WERI-Rb-1 (cell line): ENCODE measurements at places on chromosomes 1 and 21.

DNA sequence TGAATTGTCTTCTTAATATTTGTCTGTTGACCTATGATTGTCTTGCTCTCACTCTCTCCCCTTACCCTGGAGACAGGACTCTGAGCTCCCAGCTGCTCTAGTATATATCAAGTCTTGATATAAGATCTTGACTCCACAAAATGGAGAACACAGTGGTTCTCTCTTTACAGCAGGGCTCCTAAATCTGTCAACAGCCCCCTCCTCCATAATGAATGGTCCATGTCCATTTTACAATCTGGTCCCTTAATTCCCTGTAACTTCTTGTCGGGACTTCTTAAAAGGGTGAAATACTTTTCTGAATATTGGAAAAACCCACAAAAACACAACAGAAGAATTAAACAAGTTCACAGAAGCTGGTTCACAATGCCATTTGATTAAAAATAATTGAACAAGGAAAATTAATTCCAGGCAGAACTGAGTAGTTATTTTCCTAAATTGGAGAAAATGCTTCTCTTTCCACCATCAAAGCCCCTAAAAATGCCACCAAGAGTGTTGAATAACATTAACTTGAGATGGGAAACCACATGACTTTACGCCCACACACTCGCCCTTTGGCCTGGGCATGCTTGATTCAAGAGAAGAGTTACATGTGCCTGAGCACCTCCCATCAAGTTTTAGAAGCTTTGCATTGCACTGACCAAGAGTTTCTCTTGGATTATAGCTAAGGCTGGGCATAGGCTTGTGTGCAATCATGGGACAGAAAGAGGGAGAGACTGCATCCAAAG, 109.8 kb downstream of the TOMM20 start:
- peak; percentile 3 for DNase-seq

DNA sequence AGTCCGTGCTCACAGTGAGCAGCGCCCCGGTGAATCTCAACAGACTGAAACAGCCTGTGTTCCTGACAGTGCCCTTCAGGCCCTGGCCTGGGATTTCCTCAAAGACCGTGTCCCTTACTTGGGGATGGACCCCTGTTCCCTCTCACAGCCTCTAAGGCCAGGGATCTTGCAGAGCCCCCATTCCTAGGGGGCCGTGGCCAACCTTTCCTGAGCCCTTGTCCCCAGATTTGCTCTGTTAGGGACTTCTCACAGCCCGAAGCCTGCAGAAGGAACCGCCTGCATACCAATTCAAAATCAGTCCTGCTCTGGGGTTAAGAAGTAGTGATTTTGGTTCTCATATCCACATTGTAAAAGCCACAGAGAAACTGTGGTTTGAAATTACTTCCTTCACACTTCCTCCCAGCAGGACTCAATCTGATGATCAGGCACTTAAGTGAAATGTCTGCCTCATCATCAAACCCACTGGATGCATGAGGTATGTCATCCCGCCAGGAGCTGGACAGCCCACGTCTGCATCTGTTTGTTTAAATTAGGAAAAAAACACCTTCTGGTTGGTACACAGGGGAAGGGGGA, 14.9 kb downstream of the ABCA4 start:
- DNase-seq = no peak

GRCh38 chr1:42164551-42165420, at the start of gene GUCA2A:
Gene GUCA2A, minus strand, starts transcription at chr1:42164745. Its CDS starts 33 bp downstream, at chr1:42164712.
- no peak for DNase-seq

DNA sequence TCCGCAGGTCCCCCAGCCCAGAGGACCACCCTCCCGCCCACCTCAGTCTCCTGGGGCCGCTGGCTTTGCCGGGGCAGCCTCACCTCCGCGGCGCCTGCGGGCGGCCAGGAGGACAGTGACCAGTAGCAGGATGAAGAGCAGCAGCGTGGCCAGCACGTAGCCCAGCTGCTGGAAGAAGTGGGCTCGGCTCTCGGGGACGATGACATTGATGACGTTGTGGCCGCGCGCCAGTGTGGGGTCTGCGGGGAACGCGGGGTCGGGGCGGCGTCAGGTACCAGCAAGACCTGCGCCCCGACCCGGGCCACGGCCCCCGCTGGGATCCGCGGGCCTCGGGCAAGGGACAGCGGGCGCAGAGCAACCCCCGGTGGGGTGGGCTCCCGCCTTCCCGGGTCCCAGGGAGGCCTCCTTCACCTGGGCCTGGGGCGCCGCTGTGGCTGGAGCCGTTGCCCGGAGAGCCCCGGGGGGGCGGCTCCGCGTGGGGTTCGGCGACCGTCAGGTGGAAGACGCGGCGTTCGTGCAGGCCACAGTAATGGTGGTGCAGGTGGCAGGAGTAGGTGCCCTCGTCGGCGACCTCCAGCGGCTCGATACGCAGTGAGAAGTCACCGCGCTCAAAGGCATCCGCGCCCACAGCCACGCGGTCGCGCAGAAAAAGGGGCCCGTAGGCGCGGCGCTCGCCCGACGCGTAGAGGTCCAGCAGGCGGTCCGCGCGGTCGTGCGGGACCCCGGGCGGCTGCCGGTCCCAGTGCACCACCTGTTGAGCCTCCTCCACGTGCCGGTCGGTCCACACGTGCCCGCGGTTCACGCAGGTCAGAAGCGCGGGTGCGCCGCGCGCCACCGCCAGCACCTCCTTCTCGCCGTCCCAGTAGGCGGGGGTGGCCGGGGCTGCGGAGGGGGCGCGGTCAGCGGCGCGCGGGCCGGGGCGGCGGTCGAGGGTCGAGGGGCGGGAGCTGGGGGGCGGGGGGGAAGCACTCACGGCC, 3.8 kb downstream of the MXRA8 start:
- DNase-seq = no peak

GRCh38 chr1:17306407-17306806, 1.6 kb upstream of the PADI4 start:
- DNase-seq = no peak

DNA sequence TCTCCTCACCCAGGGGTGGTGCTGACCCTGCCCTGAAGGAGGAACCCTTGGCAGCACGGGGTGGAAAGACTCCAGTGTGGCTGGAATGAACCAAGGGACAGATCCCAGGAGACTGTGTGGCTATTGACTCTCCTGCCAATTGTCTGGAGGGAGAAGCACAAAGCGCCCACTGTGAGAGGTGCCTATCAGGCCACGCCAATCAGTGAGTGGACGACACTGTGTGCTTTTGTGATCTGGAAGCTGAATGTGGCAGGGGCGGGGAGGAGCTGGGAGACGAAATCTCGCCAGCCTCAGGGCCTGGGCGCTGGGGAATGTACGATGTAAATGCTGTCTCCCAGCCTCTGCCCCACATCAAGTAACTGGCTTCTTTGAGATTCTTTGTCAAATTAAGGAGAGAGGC, 167.1 kb downstream of the ZBTB18 start:
- DNase-seq = no peak

DNA sequence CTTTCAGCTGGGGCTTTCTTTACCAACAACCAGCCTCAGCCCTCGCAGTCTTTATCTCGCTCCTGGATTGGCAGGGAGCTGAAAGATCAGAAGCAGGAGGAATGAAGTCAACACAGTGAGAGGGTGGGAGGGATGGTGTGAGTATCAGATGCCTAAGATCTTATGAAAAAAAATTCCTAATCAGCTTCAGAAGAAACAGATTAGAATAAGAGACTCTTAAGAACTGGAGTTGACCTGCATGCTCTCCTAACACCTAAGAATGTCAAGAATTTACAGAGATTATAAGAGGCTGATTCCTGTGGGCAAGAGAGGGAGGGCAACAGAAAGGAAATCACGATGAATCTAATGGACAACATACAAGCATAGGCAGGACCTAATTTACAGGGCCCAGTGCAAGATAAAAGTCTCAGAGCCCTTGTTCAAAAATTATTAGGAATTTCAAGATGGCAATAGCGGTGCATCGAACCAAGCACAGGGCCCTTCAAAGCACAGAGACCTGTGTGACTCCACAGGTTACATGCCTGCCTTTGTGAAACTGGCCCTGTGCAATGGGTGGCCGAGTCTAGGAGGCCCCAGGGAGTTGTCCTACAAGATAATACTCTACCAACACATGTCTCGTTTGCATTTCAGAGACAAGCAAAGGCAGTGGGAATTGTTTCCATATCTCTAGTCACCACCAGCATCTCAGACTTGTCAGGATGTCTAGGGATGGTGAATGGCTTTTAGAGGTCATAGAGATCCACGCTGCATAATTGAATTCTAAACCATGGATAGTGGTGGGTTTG, 65.3 kb upstream of the PPP2R5A start:
- peak; percentile 32 for DNase-seq

- DNase-seq = no peak
These were observed 40.3 kb upstream of the TLR5 start for GRCh38 chr1:223183268-223183862.

GRCh38 chr1:174791863-174792262, 207.9 kb upstream of the CACYBP start:
- peak; percentile 66 for DNase-seq
